ENCODE measurements at places on chromosomes 6 and 20. TPM values are rescaled to one million over a fixed set of nuclear protein-coding genes. Genes with fewer than 3 reads are reported as not detected.
A peak's percentile ranks its signal among the peaks of the same experiment; 100 is the strongest.

OR5V1 gene
- total RNA-seq: not detected

NR2E1 gene
- 9.8 TPM for total RNA-seq

CRISP3 gene
- 0.16 TPM for total RNA-seq

HTR1E gene
- total RNA-seq: 0.16 TPM

LY6G6D gene
- total RNA-seq: not detected

CDSN gene
- total RNA-seq: not detected

SMIM8 gene
- 38.4 TPM for total RNA-seq

SLC17A2 gene
- total RNA-seq: not detected

PKHD1 gene
- total RNA-seq: under 0.01 TPM

KHDC1 gene
- total RNA-seq: 4.1 TPM

ZMYND8 gene
- 58.6 TPM for total RNA-seq

AKIRIN2 gene
- total RNA-seq: 68.8 TPM

MYB gene
- 1.7 TPM for total RNA-seq

F13A1 gene
- total RNA-seq: 8.4 TPM

BMP5 gene
- 4.4 TPM for total RNA-seq

- peak; percentile 21 for DNase-seq
These were observed 10.8 kb upstream of the RNF24 start for GRCh38 chr20:4026093-4026601.

- no peak for DNase-seq
These were observed 338 bp downstream of the SRXN1 start for GRCh38 chr20:652615-653109.

DNA sequence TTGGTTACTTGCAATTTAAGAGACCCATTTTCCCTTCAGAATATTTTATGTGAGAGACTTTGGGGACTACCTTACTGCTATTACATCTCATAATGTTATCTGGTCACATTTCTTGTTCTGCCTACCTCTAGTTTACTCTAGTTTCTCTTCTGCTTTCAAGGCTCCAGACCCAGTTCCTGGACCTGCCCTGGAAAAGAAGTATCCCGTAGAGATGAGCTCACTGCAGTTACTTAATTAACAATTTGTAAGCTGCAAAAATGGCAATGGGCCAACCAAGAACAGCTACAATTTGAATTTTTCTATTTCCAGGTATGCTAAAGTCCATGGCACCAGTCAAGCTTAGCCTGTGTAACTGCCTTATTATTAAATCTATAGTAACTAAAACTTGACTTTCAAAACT is 25.0 kb downstream of the TAB2 start:
- no peak for DNase-seq

DNA sequence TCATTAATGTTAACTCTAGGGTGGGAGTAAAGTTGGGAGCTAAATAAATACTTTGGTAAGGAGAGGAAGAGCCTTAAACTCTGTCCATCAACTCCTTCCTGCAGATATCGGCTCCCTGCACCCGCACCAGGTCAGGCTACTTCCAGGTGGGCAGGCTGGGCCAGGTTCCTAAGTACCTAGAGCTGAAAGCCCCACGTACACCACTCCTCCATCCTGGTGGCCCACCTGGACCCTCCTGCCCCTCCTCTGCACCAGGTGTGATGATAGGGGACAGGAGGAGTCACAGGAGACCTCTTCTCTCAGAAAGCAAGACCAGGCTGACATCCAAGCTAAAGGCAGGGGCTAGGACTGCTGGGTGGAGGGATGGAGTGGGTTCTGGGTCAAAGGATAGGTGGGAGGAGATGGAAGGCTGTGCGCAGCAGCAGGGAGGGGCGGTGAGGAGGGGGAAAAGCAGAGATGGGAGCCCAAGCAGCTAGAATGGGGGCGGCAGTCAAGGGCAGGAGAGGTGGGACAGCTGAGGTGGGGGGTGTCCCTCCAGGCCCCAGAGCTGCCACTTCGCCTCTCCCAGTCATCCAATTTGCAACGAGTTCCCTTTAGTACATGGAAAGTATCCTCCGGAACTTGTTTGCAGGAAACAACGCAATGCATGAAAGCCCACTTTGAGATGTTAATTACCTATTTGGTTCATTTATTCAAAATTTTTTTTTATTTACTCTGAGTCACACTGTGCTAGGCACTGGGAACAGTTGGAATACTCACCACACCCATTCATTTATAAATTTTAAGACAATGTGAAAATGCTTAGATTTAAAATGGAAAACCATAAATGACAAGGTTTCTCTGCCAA is 15.2 kb upstream of the TOX2 start:
- DNase-seq: no peak

DNA sequence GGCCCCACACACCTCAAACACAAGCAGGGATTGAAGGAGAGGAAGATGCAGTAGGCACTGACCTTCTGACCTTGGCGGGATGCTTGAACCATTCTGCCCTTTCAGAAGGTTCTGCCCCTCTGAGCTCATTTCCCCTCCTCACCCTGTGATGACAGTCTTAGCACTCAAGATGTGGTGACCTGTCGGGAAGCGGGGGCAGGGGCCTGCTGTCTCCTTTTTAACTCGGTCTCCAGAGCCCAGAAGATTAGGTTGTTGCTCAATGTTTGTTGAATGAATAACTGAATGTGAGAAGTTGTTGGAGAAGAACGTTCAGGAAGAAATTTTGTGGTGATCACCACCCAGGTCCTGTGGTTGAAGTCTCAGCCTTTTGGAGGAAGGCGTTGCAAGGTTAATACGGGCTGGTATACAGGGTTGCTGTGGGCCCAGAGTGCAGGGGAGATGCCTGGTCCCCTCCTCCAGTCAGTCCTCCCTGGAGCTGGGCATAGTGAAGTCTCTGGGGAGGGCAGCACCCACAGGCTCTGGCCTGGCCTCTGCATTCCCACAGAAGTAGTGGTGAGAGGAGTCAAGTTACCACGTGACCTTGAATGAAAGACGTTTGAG is 49.7 kb upstream of the FUCA2 start:
- no peak for DNase-seq

- no peak for DNase-seq
These were observed 120.0 kb downstream of the GRM4 start for GRCh38 chr6:34025861-34026260.

- no peak for DNase-seq
These were observed 15.7 kb downstream of the NFYA start for GRCh38 chr6:41088451-41088850.

DNA sequence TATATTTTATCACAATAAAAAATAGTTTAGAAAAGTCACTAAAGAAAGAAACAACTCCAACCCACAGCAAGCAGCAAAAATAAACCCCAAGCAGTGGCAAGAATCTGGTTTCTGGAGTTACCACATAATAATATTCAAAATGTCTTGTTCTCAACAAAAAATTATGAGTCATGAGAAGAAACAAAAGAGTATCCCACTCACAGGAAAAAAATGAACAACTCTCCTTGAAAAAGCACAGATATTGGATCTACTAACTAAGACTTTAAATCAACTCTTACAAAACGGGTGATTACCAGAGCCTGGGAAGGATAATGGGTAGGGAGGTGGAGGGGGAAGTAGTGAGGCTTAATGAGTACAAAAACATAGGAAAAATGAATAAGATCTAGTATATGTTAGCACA is 425.6 kb downstream of the PLCB1 start:
- DNase-seq: no peak

GRCh38 chr20:61168605-61169004 is 83.5 kb upstream of the CDH4 start:
- DNase-seq: no peak

- peak; percentile 58 for DNase-seq
These were observed 637 bp downstream of the MYLK4 start for GRCh38 chr6:2749969-2750600.

DNA sequence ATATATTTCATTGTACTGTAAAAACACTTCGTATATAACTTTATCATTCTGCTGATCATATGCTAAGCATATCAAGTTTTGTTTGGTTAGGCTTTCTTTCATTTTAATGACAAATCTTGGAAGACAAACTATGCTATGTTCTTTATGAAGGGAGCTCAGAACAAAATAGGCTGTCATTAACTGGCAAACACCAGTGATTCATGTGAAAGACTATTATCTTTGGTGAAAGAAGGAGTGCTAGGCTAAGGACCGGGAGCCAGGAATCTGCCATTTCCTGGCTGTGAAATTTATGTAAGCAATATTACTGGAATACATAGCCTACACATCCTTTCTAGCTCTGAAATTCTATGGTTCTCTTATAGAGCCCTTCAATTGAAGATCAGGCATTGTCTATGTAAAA is 136.2 kb upstream of the CCN2 start:
- no peak for DNase-seq

- no peak for DNase-seq
These were observed 280.5 kb downstream of the SYNE1 start for GRCh38 chr6:152356662-152357061.

- no peak for DNase-seq
These were observed 680.5 kb downstream of the QKI start for GRCh38 chr6:164095056-164095455.

- DNase-seq: no peak
These were observed 1.6 kb downstream of the OLIG3 start for GRCh38 chr6:137492289-137493217.

- no peak for DNase-seq
These were observed 64.9 kb upstream of the UTRN start for GRCh38 chr6:144220031-144220790.

DNA sequence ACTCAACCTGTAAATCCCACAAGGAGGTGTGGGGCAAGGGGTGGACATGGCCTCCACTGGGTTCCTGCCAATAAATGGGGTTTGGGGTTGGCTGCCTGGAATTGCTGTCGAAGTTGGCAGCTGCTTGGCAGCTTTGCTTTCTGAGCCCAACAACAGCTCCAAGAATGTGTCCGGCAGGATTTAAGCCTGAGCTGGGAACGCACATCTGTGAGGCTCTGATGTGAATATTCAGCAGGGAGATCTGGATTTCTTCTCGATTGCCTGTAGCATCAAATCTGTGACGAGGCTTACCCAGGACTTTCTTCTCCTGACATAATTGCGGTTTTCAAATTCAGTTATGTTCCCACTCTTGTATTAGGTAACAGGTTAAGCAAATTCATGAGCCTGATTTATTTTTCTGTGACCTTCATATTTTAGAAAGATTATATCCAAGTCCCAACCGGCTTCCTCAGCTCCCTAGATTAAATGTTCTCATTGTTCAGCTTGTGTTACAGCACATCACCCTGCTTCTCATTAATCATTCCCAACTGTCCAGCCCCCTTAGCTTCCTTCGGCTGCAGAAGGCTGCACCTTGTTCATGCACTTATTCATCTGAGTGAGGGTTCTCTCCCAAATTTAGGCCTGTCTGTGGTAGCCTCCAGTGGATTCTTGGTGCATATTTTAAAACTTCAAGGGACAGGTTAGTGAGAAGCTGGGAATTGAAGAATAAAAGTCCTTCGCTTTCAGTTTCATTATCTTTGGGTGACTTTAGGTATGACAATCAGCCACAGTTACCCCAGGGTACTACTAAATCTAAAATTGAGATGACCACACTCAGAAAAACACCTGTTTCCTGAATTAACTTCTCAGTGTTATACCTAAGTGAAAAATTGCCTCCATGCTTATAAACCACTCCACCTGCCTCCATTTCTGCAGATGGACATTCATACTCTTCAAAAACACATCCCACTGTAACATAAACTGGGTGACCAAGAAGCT is 310.0 kb downstream of the ESR1 start:
- no peak for DNase-seq

DNA sequence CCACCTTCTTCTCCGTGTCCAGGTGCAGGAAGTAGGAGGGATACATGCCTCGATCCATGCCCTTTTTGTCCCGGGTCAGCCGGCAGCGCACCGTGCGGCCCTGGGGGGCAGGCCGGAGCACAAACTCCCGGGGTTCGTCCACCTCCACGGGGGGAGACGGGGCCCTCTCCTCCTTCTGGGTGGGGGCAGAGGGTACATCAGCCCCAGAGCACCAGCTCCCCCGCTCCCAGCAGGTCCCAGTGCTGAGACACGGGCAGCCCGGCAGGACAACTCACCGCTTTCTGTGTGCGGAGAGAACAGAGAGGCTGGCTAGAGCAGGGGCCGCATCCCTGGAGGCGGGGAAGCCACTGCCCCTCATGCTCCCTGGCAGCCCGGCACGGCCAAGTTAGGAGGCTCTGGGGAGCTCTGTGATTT is 6.7 kb downstream of the TULP1 start:
- no peak for DNase-seq

GRCh38 chr6:25301362-25301761 is 22.2 kb downstream of the CARMIL1 start:
- DNase-seq: no peak

- DNase-seq: no peak
These were observed 21.0 kb upstream of the STX16 start for GRCh38 chr20:58630063-58630462.

DNA sequence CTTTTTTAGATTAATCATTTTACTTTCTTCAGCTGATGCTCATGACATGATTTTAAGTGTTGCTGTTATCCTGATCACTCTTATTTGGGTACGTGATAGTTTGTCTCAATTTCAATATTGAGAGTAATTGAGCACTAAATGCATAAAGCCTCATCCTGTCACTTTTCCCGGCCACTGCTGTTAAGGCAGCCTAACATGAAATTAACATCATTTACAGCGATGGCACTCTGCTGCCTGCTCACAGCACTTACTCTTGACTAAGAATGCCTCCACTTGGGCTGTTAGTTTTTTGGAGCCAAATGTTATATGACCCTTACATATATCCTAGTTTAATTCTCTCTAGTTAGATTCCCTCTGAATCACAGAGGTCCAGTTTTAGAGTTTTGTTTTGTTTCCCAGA is 107.3 kb downstream of the SLX4IP start:
- DNase-seq: no peak

GRCh38 chr20:3801299-3801698 is 5.2 kb downstream of the CDC25B start:
- no peak for DNase-seq

GRCh38 chr6:85323435-85324040 is 126.3 kb upstream of the NT5E start:
- DNase-seq: peak; percentile 51

DNA sequence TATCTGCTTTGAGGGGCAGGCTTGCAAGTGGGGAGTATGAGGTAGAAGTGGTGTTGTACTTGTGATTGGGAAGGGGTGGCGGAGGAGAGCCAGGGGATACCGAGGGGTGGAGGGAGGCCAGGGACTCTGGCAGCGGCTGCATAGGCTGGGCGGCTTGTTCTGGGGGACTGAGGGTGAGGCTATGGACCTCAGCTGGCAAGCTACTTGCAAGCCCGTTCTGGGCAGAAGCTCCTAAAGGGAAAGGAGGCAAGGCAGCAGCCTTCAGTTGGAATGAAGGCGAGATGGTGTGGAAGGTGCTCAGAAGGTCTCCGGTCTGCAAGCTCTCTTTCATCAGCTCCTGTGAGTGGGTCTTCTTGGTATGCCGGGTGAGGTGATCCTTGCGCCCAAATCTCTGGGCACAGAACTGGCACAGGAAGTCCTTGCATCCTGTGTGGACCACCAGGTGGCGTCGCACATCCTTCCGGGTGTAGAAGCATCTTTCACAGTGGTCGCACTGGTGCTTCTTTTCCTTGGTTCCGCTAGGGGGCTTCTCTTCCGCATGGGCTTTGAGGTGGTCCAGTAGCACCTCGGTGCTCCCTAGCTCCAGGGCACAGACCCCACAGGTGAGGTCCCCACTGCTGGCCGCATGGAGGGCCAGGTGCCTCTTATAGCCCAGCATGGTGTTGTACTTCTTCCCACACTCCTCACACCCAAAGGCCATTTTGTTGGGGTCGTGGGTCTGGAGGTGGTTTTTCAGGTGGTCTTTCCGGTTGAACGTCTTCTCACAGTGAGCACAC is 66.0 kb downstream of the PLAGL1 start:
- DNase-seq: no peak

- DNase-seq: no peak
These were observed 14.8 kb downstream of the PGK2 start for GRCh38 chr6:49772285-49772684.

GRCh38 chr6:137024237-137024990 is 20.4 kb downstream of the IL20RA start:
- no peak for DNase-seq

GRCh38 chr20:62236766-62237513 is 1.4 kb upstream of the OSBPL2 start:
- no peak for DNase-seq

All from occipital lobe (tissue), 3 donors.